SK-N-SH treated with all-trans-retinoic acid at 6 μM for 48 hours (cell line): ENCODE measurements at places on chromosomes 11 and 22.

- no peak for ATAC-seq
Observed at GRCh38 chr22:38906052-38906451, 34.0 kb upstream of the CBX6 start.

DNA sequence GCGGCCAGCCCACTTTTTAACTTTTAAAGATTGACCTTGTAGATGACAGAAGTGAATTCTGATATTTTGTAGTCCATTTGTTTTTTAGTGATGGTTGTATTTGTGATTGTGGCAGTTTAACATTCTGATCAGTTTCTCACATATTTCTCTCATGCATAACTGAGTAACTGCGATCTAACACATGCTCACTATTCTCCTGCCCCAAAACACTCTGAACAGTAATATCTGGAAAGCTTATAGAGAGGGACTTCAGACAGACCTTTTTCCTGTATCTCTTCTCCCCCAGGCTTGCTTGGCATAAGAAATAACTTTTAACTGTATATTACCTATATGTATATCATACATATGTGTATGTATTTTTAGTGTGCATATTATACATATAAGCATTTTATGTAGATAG lies 37.3 kb upstream of the MYO18B start:
- no peak for ATAC-seq

DNA sequence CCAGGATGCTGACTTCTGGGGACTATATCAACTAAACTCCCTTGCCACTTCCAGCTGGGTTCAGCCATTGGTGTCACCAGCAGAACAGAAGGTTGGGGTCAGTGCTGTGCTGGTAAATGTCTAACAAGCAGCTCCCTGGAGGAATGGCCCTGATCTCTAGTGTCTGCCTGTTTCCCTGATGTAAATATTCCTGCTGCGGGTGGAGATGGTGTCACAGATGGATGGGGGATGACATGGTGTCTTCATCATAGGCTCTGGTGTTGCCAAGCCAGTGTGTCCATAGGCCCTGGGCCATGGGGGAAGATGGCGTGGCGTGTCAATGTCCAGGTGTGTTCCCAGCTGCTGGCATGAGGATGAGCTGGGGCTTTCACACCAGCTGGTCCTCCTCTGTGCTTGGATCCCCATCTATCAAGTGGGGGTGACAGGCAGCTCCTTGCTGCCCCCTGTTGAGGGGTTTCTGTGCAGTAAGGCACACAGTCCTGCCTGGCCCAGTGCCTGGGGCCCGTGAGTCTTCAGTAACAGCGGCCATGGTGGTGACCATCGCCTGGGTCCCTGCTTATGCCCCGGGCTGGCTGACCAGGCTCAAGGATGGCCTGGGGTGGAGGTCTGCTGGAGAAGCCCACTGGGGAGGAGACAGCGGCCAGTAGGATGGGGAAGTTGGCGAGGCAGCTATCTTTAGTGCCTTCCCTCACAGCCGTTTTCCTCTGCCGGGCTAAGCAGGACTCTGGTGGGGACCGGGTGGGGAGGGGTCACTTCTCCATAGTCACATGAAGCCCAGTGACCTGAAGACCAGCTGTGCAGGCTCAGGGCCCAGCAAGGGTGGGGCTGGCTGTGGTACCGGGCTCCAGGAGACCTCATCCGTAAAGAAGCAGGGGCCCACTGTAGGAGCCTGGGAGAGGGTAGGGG lies 12.7 kb downstream of the RPL3 start:
- no peak for ATAC-seq

- ATAC-seq, result no peak
Observed at GRCh38 chr22:48242461-48242864, 1480.0 kb downstream of the TBC1D22A start.

DNA sequence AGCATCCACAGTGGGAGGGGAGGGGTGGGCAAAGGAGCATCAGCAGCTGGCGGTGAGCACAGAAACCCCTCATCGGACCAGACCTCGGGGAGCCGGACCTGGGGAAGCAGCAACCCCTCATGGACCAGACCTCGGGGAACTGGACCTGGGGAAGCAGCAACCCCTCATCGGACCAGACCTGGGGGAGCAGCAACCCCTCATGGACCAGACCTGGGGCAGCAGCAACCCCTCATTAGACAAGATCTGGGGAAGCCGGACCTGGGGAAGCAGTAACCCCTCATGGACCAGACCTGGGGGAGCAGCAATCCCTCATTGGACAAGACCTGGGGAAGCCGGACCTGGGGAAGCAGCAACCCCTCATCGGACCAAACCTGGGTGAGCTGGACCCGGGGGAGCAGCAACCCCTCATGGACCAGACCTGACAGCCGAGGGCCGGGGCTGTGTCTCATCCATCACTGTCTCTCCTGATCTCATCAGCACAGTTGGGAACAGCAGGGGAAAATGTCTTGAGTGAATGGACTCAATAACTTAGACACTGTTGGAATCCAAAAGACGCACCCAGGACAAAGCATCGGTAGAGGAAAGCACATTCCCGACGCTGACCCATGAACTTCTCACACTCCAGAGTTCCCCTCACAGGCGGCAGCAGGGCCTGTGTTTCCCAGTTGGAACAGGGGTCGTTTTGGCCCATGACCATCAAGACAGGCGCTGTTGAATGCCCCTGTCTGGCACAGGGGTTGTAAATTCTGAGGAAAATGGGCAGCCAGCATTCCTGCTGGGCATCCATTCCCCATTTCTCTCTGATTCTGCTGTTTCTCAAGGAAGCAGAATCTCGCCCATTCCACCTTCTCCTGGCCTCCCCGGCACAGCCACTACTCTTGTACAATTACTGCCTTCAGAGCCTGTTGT lies 1494.6 kb downstream of the TBC1D22A start:
- no peak for ATAC-seq

DNA sequence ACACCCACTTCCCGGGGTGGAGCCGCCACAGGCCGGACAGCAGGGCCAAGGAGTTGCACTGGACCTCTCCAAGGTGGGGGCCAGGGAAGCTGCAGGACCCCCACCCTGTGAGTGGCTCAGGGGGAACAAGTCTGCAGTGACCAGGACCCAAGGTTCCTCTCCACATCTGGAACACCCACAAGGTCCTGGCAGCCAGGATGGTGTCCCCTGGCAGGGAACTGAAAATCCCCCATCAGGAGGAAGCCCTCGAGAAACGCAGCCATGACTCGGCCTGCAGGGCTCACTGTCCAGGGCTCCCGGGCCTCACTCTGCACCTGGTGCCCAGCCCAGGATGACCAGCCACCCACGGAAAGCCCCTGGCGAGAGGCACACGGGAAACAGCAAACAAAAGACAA lies 11.5 kb downstream of the RNH1 start:
- ATAC-seq, result no peak

- ATAC-seq, result no peak
Observed at GRCh38 chr11:73114835-73115220, 27.3 kb downstream of the FCHSD2 start.
